ENCODE measurements at places on chromosomes 16 and 17. TPM values are rescaled to one million over a fixed set of nuclear protein-coding genes. Genes with fewer than 3 reads are reported as not detected.

ZG16 gene
- not detected for total RNA-seq

FBXW10 gene
- 0.20 TPM for total RNA-seq

KCNAB3 gene
- 19.9 TPM for total RNA-seq

DNA sequence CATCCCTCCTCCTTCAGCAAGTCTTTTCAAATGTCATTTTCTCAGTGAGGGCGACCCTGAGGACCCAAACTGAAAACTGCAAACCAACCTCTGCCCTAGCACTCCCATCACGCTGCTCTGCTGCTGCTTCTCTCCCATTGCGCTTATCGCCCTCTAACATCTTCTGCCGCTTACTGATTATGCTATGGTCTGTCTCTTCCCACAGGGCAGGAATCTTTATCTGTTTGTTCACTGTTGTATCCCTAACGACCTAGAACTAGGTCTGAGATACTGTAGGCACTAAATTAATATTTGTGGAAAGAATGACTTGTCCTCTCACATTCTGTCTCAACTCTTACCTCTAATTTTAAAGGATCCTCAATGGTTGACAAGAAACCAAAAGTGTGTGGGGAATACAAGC, 12.5 kb downstream of the ZSCAN32 start:
- H3K4me3 ChIP-seq: no peak overlapping the region
- no peaks in the 10 kb centered on the region for H3K27me3 ChIP-seq
- H3K36me3 ChIP-seq: peaks cover 73% of the 10 kb centered on the region
- DNase-seq: no peak
- no peak overlapping the region for H3K27ac ChIP-seq

- H3K27me3 ChIP-seq: peaks cover 43% of the 10 kb centered on the region
- no peak for DNase-seq
- no peak overlapping the region for H3K4me3 ChIP-seq
- H3K36me3 ChIP-seq: no peaks in the 10 kb centered on the region
- no peak overlapping the region for H3K27ac ChIP-seq
- H3K4me1 ChIP-seq: no peaks in the 10 kb centered on the region
Measured at GRCh38 chr17:28447396-28447760, 26.1 kb upstream of the SLC13A2 start.

- peak overlapping the region; percentile 99 for H3K4me3 ChIP-seq
- no peak overlapping the region for H3K27ac ChIP-seq
- peaks cover 10% of the 10 kb centered on the region for H3K27me3 ChIP-seq
Measured at GRCh38 chr16:83807327-83807709, 460 bp upstream of the HSBP1 start.

- no peak for DNase-seq
- H3K4me3 ChIP-seq: no peak overlapping the region
- no peaks in the 10 kb centered on the region for H3K27me3 ChIP-seq
Measured at GRCh38 chr16:15564604-15565339, 78.2 kb downstream of the MARF1 start.

DNA sequence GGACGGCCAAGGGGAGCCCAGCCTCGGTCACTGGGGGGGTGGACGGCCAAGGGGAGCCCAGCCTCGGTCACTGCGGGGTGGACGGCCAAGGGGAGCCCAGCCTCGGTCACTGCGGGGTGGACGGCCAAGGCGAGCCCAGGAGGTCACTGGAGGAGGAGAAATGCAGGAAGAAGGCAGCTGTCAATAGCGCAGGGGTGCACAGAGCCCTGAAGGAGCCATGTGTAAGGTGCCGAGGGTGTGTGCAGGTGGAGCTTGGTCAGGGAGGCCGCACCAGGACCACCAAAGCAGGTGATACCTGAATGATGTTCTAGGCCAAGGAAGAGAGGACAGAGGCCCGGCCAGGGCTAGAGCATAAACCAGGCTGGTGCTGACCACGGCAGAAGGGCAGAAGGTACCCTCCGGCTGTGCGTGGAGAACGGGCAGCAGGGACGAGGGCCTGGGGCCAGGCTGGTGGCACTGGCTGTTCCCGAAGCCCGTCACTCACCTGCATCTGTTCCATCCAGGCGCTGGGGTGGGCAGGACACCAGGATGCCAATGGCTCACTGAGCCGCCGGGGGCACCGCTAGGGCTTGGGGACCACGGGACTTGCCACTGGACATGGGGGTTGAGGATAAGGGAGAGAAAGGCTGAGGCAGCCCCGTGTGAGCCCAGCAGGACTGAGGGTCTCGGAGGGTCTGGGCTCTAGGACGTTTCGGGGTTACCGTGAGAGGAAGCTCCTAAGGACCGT, 5.9 kb upstream of the CCDC57 start:
- H3K4me3 ChIP-seq: no peak overlapping the region
- DNase-seq: no peak
- H3K27me3 ChIP-seq: no peaks in the 10 kb centered on the region
- no peaks in the 10 kb centered on the region for H3K36me3 ChIP-seq
- H3K27ac ChIP-seq: no peak overlapping the region

DNA sequence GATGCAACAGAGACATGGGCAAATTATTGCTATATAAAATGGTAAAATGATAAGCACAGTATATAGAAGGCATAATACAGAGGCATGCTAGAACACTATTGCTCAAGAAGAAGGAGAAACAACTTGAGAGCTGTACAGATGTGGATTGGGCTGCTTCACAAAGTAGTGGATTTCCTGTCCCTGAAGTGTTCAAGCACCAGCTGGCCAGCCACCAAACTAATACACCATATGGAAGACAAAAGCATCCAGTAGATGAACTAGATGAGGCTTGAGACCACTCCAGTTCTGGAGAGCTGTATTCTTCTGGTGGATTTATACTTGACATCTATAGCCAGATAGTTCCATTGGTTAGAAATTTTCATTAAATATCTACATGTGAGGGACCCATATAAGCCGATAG, 134.1 kb upstream of the GNAO1 start:
- H3K36me3 ChIP-seq: no peaks in the 10 kb centered on the region
- no peaks in the 10 kb centered on the region for H3K4me1 ChIP-seq
- H3K4me3 ChIP-seq: no peak overlapping the region
- peak overlapping the region; percentile 38 for H3K27ac ChIP-seq
- no peak for DNase-seq

DNA sequence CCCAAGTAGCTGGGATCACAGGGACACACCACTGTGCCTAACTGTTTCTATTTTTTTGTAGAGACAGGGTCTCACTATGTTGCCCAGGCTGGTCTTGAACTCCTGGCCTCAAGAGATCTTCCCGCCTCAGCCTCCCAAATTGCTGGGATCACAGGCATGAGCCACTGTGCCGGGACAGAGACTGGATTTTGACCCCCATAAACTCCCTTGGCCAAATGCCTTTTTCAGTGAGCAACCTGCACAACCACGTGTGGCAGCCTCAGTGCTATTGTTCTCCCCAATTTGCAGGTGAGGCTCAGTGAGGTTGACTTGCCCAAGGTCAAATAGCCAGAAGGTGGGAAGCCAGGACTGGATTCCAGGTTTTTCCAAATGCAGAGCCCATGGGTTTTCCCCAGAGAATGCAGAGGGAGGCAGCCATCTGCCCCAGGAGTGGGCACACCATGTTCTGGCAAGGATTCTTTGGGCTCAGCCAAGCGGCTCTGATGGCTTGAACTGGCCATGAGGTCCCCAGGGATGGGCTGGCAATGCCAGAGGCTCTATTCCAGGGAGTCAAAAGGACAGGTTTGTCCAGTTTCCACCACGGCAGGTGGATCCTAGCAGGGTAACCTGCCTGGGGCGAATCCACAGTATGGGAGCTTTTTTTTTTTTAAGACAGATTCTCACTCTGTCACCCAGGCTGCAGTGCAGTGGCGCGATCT, 1.8 kb downstream of the IL27 start:
- H3K27ac ChIP-seq: no peak overlapping the region
- peaks cover 14% of the 10 kb centered on the region for H3K27me3 ChIP-seq
- DNase-seq: no peak
- no peaks in the 10 kb centered on the region for H3K36me3 ChIP-seq
- no peak overlapping the region for H3K4me3 ChIP-seq

DNA sequence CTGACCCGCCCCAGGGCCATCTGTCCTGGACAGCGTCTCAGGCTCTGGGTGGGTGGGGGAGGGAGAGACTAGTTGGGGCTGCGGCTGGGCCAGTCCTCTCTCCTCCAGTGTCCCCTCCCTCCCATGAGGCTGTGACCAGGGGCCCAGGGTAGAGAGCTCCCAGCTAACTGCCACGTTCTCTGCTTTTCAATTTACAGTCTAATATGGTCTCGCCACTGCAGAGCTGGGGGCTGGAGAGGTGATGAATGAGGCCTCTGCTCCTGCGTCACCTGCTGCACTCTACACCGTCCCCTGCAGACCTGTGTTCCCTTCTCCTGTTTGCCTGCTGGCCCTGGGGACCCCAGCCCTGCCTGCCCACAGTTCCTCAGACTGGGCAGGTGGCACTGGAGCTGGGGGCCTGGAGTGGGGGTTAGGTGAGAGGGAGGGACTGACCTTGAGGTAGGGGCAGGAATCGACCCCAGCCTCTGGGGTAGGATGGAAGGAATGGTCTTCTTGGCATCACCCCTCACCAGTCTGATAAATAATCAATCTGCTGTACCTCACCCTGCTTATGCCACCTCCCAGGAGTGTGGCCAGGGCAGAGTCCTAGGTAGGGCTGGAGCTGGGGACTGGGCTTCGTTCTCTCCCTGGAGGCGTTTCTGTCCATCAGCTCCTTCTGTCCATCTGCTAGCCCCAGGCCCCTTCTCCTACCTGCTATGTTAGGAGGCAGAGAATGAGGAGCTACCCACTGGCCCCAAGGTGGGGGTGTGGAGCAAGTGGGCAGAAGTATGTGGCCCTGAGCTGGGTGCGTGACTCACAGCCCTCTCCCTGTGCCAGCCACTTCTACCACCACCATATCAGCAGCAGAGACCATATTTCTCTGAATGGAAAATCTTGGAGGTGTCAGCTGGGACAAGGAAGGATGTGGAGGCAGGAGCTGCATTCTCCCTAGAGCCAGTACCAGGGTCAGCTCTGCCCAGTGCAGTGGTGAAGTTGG, 12.9 kb downstream of the SEZ6 start:
- H3K4me1 ChIP-seq: no peaks in the 10 kb centered on the region
- no peak overlapping the region for H3K4me3 ChIP-seq
- H3K36me3 ChIP-seq: no peaks in the 10 kb centered on the region
- peaks cover 11% of the 10 kb centered on the region for H3K27me3 ChIP-seq

- no peak overlapping the region for H3K27ac ChIP-seq
- DNase-seq: no peak
- no peaks in the 10 kb centered on the region for H3K36me3 ChIP-seq
- no peaks in the 10 kb centered on the region for H3K4me1 ChIP-seq
- H3K27me3 ChIP-seq: no peaks in the 10 kb centered on the region
Measured at GRCh38 chr16:64626776-64627175, 495.1 kb downstream of the CDH11 start.

- peaks cover 48% of the 10 kb centered on the region for H3K4me1 ChIP-seq
- peak overlapping the region; percentile 47 for H3K4me3 ChIP-seq
- peaks cover 28% of the 10 kb centered on the region for H3K27me3 ChIP-seq
- H3K36me3 ChIP-seq: no peaks in the 10 kb centered on the region
Measured at GRCh38 chr17:74455821-74456220, 10.6 kb upstream of the CD300A start.

- peak overlapping the region; percentile 82 for H3K4me3 ChIP-seq
- peaks cover 2% of the 10 kb centered on the region for H3K27me3 ChIP-seq
- no peak for DNase-seq
- no peaks in the 10 kb centered on the region for H3K36me3 ChIP-seq
- peaks cover 28% of the 10 kb centered on the region for H3K4me1 ChIP-seq
Measured at GRCh38 chr17:1486802-1487695, 5.4 kb downstream of the MYO1C start.

DNA sequence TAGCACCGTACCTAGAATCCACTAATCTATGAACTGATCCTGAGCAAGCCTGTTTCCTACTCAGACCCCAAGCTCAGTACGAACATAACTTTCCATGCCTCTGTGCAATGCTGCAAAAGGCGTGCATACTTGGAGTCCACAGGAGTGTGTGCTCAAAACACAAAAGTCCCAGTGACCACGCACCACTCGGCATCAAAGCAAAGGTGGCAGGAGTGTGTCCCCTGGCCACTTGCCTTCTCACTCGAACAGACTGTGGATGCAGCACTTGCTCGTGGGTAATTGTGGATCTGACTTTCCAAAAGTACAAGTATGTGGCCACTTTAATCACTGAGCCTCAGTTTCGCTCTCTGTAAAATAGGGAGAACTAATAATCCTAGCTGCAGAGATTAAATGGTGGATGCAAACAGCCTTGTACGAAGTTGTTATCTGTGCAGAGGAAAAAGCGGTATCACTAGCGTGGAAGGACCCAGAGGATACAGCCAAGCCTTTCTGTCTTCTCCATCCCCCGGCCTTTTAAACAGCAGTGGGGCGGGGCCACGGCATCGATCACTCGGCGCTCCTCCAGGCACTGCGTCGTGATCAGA, 311 bp upstream of the KDM8 start:
- DNase-seq: no peak
- no peaks in the 10 kb centered on the region for H3K36me3 ChIP-seq
- peaks cover 16% of the 10 kb centered on the region for H3K27me3 ChIP-seq
- peaks cover 15% of the 10 kb centered on the region for H3K4me1 ChIP-seq

GRCh38 chr16:7330709-7331108, 1.9 kb upstream of the RBFOX1 start:
- no peak overlapping the region for H3K4me3 ChIP-seq

GRCh38 chr16:4411684-4412083, 4.7 kb downstream of the CORO7 start:
- no peaks in the 10 kb centered on the region for H3K27me3 ChIP-seq
- H3K4me3 ChIP-seq: peak overlapping the region; percentile 17
- DNase-seq: peak; percentile 53
- no peaks in the 10 kb centered on the region for H3K36me3 ChIP-seq

DNA sequence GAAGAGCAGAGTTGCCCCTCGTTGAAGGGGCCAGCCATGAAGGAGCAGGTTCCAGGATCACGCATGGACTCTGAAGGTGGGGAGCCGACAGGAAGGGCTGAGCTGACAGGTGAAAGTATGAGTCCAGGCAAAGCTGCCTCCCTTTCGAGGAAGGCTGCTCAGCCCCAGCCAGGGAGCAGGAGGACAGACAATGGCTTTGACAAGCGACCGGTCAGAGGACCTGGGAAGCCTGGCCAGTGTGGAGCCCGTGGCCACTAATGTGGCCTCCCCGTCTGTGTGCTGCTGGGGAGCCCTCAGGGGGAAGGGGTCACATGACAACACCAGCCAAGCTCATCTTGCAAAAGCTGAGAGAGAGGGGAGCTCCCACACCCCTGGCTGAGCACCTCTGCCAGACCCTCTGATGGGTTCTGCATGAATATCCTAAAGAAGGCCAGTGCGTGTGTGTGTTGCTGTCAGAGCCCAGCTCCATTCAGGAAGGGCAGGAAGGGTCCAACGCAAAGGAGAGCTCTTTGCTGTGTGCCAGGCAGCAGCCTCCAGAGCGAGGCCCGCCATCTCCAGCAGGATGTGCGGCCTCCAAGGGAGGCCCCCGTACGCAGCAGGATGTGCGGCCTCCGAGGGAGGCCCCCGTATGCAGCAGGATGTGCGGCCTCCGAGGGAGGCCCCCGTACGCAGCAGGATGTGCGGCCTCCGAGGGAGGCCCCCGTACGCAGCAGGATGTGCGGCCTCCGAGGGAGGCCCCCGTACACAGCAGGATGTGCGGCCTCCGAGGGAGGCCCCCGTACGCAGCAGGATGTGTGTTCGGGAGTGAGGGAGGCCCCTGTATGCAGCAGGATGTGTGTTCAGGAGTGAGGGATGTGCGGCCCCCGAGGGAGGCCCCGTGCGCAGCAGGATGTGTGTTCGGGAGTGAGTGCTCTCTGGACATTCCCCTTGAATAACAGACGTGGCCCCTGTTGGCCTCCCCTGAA, 102.1 kb upstream of the CHMP6 start:
- no peaks in the 10 kb centered on the region for H3K27me3 ChIP-seq
- no peaks in the 10 kb centered on the region for H3K36me3 ChIP-seq
- H3K4me3 ChIP-seq: no peak overlapping the region
- peaks cover 6% of the 10 kb centered on the region for H3K4me1 ChIP-seq
- no peak for DNase-seq

GRCh38 chr17:9219631-9220397, 198.5 kb downstream of the NTN1 start:
- peaks cover 18% of the 10 kb centered on the region for H3K36me3 ChIP-seq
- H3K27ac ChIP-seq: no peak overlapping the region
- peaks cover 39% of the 10 kb centered on the region for H3K4me1 ChIP-seq
- DNase-seq: no peak
- H3K27me3 ChIP-seq: peaks cover 79% of the 10 kb centered on the region
- H3K4me3 ChIP-seq: peak overlapping the region; percentile 86

All from neural crest cell (in vitro differentiated cells).